ENCODE measurements at places on chromosomes 1 and 21. TPM values are rescaled to one million over a fixed set of nuclear protein-coding genes. Genes with fewer than 3 reads are reported as not detected.

GRCh38 chr1:99970713-99971255 lies 988 bp downstream of the SLC35A3 start:
- H3K27me3 ChIP-seq: no peaks in the 10 kb centered on the region
- peaks cover 12% of the 10 kb centered on the region for H3K36me3 ChIP-seq
- peak overlapping the region; percentile 65 for H3K27ac ChIP-seq
- H3K4me3 ChIP-seq: peak overlapping the region; percentile 81
- H3K4me1 ChIP-seq: peaks cover 44% of the 10 kb centered on the region
- no peak for DNase-seq

DNA sequence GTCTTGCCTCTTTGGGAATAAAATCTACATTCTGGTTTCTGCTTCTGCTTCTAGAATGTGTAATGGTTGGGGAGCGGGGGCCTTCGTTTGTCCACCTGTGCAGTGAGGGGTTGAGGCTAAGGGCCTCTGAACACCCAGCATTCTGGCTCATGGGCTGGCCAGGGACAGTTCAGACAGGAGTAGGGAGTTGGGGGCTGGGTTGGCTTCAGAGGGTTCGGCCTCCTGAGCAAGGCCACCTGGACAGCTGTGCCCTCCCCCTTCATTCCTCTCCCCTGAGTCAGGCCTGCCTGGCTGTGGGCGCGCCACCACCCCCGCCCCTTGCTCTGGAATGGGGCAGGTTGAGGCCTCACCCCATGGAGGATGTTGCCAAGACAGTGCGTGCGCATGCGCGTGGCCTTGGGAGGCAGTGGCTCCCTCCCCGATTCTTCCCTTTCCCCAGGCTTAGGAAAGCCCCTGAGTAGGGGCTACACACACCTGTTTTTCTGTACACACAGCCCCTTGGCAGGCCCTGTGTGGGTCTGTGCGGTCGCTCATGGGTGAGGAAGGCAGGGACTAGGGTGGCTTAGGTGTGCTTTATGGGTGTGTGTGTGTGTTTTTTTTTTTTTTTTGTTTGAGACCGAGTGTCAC lies 57.0 kb downstream of the YARS1 start:
- peaks cover 8% of the 10 kb centered on the region for H3K36me3 ChIP-seq
- DNase-seq: peak; percentile 98
- H3K27ac ChIP-seq: peak overlapping the region; percentile 99
- H3K4me1 ChIP-seq: peaks cover 70% of the 10 kb centered on the region
- peak overlapping the region; percentile 64 for H3K4me3 ChIP-seq

GRCh38 chr1:167095368-167095767 lies 1.5 kb downstream of the STYXL2 start:
- no peaks in the 10 kb centered on the region for H3K36me3 ChIP-seq
- H3K27me3 ChIP-seq: no peaks in the 10 kb centered on the region
- peak overlapping the region; percentile 10 for H3K27ac ChIP-seq
- H3K4me3 ChIP-seq: peak overlapping the region; percentile 5
- H3K4me1 ChIP-seq: peaks cover 20% of the 10 kb centered on the region

- no peaks in the 10 kb centered on the region for H3K27me3 ChIP-seq
Measured at GRCh38 chr1:12052008-12052573, 11.0 kb upstream of the TNFRSF8 start.

GRCh38 chr1:20442920-20443625 lies 42.9 kb downstream of the CAMK2N1 start:
- peaks cover 6% of the 10 kb centered on the region for H3K4me1 ChIP-seq
- no peak overlapping the region for H3K27ac ChIP-seq
- no peaks in the 10 kb centered on the region for H3K36me3 ChIP-seq
- H3K4me3 ChIP-seq: no peak overlapping the region

DNA sequence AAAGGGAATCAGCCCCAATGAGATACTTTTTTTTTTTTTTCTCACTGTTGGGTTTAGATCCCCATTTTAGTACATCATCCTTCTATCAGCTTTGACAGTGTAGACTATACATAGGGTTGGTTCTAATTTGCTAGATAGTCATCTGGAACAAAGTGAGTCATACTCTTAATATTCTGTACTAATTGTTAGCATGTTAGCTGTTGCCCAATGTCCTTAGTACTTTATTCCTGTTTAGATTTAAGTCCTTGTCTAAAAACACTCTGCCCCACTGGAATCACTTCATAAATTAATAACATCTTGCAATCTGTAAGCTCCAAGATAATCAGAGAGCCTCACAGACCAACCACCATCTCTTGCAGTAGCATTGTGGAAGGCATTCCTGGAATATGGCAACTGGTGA lies 209.8 kb upstream of the KIAA0040 start:
- no peak overlapping the region for H3K27ac ChIP-seq
- no peak overlapping the region for H3K4me3 ChIP-seq
- no peaks in the 10 kb centered on the region for H3K4me1 ChIP-seq
- peaks cover 47% of the 10 kb centered on the region for H3K27me3 ChIP-seq

DNA sequence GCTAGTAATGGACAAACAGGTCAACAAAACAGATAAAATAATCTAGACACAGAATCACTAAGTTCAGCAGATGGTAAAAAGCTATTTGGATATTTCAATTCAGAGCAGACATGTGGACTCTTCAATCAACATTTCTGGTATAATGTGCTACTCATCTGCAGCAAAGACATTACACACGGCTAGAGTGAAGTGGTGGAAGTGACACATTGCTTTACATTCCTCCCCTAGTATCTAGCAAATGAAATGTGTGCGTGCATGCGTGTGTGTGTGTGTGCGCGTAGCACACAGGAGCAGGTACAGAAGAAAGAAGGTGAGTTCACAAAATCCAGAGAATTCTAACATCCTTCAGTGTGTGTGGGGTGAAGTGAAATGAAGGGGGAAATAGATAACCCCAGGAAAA lies 8.3 kb downstream of the AHCTF1 start:
- no peak for DNase-seq
- H3K27me3 ChIP-seq: no peaks in the 10 kb centered on the region
- peaks cover 23% of the 10 kb centered on the region for H3K36me3 ChIP-seq
- 0 out of 2 replicates have a peak, but pooled peaks cover under 1% of the 10 kb centered on the region for H3K4me1 ChIP-seq
- no peak overlapping the region for H3K27ac ChIP-seq

DNA sequence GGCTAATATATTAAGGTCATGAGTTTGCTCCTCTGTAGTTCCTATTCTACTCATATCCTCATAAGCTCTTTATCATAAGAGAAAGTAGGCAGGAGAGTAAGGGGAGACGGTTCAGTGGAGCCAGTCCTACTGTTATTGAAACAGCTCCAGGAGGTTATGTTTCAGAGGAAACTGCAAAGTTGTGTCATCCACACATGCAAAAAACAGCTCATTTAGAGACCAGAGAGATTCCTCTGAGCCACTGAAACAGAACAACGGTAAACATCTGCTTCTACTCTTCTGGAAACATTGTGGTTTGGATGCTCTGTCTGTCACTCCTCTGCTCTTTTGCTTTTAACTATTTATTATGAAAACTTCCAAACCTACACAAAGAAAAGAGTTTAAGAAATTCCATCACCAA lies 66.3 kb upstream of the PPP2R5A start:
- peaks cover 7% of the 10 kb centered on the region for H3K27me3 ChIP-seq
- H3K36me3 ChIP-seq: no peaks in the 10 kb centered on the region
- no peak overlapping the region for H3K4me3 ChIP-seq

- no peaks in the 10 kb centered on the region for H3K36me3 ChIP-seq
- peak; percentile 87 for DNase-seq
- 0 out of 2 replicates have a peak, but pooled peaks cover 3% of the 10 kb centered on the region for H3K27me3 ChIP-seq
- peaks cover 38% of the 10 kb centered on the region for H3K4me1 ChIP-seq
Measured at GRCh38 chr1:156656806-156657740, 15.2 kb downstream of the BCAN start.

Gene DAB1
- total RNA-seq: not detected

- H3K27ac ChIP-seq: no peak overlapping the region
- no peak overlapping the region for H3K4me3 ChIP-seq
- H3K4me1 ChIP-seq: no peaks in the 10 kb centered on the region
- DNase-seq: no peak
Measured at GRCh38 chr1:10450156-10450814, 454 bp downstream of the CORT start.

GRCh38 chr1:214318356-214318755 lies 37.4 kb downstream of the SMYD2 start:
- H3K36me3 ChIP-seq: peaks cover 23% of the 10 kb centered on the region
- no peak overlapping the region for H3K4me3 ChIP-seq
- DNase-seq: no peak
- H3K27ac ChIP-seq: no peak overlapping the region

GRCh38 chr1:41827991-41828570 lies 90.6 kb downstream of the HIVEP3 start:
- H3K4me3 ChIP-seq: no peak overlapping the region
- no peaks in the 10 kb centered on the region for H3K4me1 ChIP-seq
- DNase-seq: no peak
- no peak overlapping the region for H3K27ac ChIP-seq

Gene SPRR2B
- not detected for total RNA-seq

GRCh38 chr1:162373541-162374260 lies 3.0 kb downstream of the SPATA46 start:
- H3K27me3 ChIP-seq: no peaks in the 10 kb centered on the region
- H3K36me3 ChIP-seq: no peaks in the 10 kb centered on the region
- H3K27ac ChIP-seq: no peak overlapping the region
- H3K4me1 ChIP-seq: peaks cover 28% of the 10 kb centered on the region
- H3K4me3 ChIP-seq: no peak overlapping the region

- H3K4me1 ChIP-seq: no peaks in the 10 kb centered on the region
- DNase-seq: no peak
- peaks cover 53% of the 10 kb centered on the region for H3K27me3 ChIP-seq
- H3K4me3 ChIP-seq: no peak overlapping the region
Measured at GRCh38 chr1:114292194-114292593, 138.5 kb upstream of the SYT6 start.

GRCh38 chr1:12220890-12221289 lies 8.9 kb upstream of the VPS13D start:
- no peaks in the 10 kb centered on the region for H3K4me1 ChIP-seq
- no peak overlapping the region for H3K27ac ChIP-seq
- H3K27me3 ChIP-seq: no peaks in the 10 kb centered on the region
- no peaks in the 10 kb centered on the region for H3K36me3 ChIP-seq

Gene UBE2G2
- 159 TPM for total RNA-seq

DNA sequence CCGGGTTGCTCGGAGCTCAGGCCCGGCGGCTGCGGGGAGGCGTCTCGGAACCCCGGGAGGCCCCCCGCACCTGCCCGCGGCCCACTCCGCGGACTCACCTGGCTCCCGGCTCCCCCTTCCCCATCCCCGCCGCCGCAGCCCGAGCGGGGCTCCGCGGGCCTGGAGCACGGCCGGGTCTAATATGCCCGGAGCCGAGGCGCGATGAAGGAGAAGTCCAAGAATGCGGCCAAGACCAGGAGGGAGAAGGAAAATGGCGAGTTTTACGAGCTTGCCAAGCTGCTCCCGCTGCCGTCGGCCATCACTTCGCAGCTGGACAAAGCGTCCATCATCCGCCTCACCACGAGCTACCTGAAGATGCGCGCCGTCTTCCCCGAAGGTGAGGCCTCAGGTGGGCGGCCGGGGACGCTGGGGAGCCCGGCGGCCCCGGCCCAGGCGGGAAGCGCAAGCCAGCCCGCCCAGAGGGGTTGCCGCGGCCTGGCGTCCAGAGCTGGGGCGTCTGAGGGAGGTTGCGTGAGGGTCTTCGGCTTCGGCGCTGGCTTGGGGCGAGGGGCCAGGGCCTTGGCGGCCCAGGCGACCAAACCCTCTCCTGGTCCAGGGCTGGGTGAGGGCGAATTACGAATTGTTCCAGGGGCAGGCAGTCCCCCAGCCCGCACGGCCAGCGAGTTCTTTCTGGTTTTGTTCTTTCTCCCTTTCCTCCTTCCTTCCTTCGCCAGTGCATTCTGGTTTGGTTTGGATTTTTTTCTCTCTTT lies 805 bp downstream of the SIM2 start:
- DNase-seq: peak; percentile 29
- H3K4me1 ChIP-seq: peaks cover 19% of the 10 kb centered on the region
- H3K4me3 ChIP-seq: peak overlapping the region; percentile 95
- peaks cover 13% of the 10 kb centered on the region for H3K36me3 ChIP-seq

DNA sequence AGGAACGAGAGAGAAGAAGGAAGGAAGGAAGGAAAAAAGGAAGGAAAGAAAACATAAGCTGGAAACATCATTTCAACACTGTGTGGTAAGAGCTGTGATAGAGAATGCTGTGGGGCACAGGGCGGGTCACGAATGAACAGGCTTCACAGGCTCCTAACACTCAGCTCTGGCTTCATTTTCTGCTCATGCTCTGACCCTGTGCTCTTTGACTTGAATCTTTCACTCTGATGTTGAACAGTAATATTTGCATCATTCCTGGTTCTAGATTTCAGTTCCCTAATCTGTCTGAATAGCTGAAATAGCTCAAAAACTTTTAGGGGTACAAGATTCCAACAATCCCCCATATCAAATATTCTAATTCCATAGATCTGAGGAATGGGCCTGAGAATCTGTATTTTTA lies 207.3 kb downstream of the LHX8 start:
- no peaks in the 10 kb centered on the region for H3K4me1 ChIP-seq
- no peak for DNase-seq
- H3K27ac ChIP-seq: no peak overlapping the region
- H3K36me3 ChIP-seq: no peaks in the 10 kb centered on the region
- peaks cover 8% of the 10 kb centered on the region for H3K27me3 ChIP-seq
- no peak overlapping the region for H3K4me3 ChIP-seq

GRCh38 chr1:18666317-18666920 lies 35.8 kb downstream of the PAX7 start:
- no peaks in the 10 kb centered on the region for H3K27me3 ChIP-seq
- peak overlapping the region; percentile 3 for H3K4me3 ChIP-seq
- H3K27ac ChIP-seq: peak overlapping the region; percentile 99
- peaks cover 68% of the 10 kb centered on the region for H3K4me1 ChIP-seq
- H3K36me3 ChIP-seq: no peaks in the 10 kb centered on the region

DNA sequence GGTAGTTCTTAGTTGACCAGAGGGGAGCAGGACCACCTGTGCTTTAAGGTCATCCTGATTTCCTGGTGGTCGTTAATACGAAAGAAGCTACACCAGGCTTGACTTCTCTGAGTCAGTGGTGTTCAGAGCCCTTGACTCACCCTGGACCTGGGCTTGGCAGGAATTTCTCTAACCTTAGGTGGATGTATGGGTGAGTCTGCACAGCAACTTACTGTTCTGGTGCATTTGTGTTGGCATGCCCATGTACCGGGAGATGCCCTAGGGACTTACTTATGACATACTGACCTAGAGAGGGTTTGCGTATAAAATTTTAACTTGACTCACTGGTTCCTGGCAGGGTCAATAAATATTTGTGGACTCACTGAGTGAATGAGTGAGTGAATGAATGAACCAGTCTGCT lies 304.6 kb downstream of the DISC1 start:
- H3K27ac ChIP-seq: peak overlapping the region; percentile 74
- H3K27me3 ChIP-seq: no peaks in the 10 kb centered on the region
- no peaks in the 10 kb centered on the region for H3K36me3 ChIP-seq
- DNase-seq: peak; percentile 95
- H3K4me3 ChIP-seq: no peak overlapping the region

Gene KCNA2
- total RNA-seq: not detected

GRCh38 chr1:200652378-200652777 lies 17.3 kb downstream of the DDX59 start:
- peaks cover 13% of the 10 kb centered on the region for H3K4me1 ChIP-seq
- H3K36me3 ChIP-seq: peaks cover 13% of the 10 kb centered on the region
- no peak overlapping the region for H3K4me3 ChIP-seq
- H3K27ac ChIP-seq: no peak overlapping the region
- H3K27me3 ChIP-seq: no peaks in the 10 kb centered on the region
- no peak for DNase-seq

GRCh38 chr1:183901748-183902330 lies 96.9 kb downstream of the RGL1 start:
- peaks cover 3% of the 10 kb centered on the region for H3K4me1 ChIP-seq
- H3K27ac ChIP-seq: no peak overlapping the region
- H3K4me3 ChIP-seq: no peak overlapping the region

All from PC-3 (cell line).